ENCODE measurements at places on chromosomes 7 and 10. TPM values are rescaled to one million over a fixed set of nuclear protein-coding genes. Genes with fewer than 3 reads are reported as not detected.

DNA sequence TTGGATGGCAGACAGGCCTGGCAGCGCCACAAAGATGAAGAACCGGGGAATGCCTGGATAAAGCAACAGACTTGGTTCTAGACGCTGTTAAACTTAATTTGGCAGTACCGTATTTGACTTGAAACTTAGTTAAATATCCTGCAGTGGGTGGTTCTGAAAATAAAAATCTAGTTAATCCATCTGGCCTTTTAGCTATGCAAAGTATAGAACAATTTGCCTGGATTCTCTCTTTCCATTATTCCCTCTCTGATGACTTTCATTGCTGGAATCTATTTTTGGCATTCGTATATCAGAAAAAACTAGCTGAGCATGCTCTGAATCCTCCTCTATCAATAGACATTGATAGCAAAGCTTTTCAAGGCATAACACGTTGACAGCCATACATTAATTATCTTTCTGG lies 203.6 kb downstream of the MACC1 start:
- ATAC-seq = no peak

DNA sequence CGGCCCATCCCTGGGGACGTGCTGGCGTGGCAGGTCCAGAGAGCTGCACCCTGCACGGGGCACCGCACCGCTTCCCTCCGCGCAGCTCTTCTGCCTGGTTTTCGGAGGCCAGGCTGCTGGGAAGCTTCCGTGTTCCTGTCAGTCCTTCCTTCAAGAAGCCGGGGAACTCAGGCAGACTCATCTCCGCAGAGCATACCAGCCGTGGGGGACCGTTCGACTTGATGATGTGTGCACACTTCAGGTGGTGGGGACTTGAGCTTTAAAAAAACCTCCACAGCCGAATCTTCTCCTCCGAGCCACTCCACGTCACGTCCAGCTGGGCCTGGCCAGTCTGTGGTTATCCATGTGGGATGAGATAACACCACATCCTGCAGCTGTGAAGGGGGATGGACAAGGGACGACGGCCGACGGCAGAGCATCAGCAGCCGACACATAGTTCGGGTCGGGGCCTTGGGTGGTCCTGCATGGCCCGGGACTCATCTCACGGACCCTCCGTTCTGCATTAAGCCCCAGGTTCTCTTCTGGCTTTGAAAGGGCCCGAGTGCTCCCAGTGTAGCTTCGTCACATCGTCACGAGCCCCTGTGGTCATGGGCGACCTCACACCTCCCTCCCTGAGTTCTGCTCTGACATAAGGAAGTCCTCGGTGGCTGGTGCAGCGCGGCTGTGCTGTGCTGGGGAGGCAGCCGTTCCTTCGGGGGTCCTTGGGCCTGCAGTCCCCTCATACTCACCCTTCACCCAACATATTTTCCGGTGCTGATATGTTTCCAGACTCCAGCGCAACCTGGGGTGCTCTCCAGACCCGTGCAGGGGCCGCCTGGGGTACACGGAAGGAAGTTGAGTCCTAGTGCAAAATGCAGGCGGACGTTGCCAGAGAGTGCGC lies 4.5 kb upstream of the BHLHA15 start:
- no peak for ATAC-seq

GRCh38 chr10:77526868-77527617 lies 110.6 kb downstream of the KCNMA1 start:
- no peak for ATAC-seq

DNA sequence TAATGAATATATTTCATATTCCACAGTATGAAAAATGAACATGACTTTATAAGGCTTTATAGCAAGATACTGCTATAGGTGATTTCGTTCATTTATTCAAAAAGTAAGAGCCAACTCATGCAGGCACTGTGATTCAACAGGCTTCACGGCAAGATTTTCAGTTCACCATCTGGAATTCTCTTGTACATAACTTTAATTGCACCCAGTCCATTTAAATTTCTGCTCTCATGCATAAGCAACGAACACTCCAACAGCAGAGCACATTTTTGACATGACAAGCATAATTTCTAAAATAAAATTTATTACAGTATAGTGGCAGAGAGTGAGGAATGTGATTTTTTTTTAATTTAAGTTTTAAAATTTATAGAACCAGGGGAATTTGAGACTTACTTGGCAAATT lies 436.1 kb downstream of the PHTF2 start:
- ATAC-seq = no peak

FEZF1 gene
- not detected for total RNA-seq

DNA sequence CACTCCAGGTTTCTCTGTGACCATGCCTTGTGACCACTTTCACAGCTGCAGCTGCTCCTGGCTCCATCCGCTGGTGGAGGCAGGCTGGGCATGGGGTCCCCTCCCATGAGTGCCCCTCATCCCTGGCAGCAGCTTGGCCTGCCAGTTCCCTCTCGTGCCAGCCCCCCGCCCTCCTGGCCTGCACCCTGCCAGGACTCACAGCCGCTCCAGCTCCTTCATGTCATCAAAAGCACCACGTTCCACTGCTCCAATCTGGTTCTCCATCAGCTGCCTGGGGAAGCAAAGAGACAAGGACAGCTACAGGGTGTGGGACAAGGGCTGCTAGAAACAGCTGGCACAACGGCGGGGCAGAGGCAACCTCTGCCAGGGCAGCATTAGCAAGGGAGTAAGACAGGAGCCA lies 22.6 kb downstream of the SLIT1 start:
- no peak for ATAC-seq

DNA sequence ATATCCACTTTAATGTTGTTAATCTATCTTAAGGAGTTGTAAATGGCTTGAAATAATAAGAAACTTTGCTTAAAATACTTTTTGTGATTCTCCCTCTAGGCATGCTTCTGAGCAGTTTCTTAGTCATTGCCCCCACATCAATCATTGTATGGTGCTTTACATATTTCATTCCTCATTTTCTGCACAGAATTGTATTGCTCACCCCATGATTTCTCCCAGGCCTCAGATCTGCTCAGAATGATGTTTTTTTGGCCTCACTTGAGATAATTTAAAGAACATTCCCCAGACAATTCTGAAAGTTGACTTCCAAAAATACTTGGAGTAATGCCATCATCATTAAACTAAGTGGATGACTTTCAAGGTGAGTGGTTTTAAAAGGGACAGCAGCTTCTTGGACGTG lies 82.1 kb upstream of the PRPS1L1 start:
- no peak for ATAC-seq

NEURL1 gene
- 0.16 TPM for total RNA-seq

- no peak for ATAC-seq
These were observed 265.1 kb downstream of the LRMDA start for GRCh38 chr10:75696536-75696935.

- ATAC-seq = no peak
These were observed 1.5 kb upstream of the NOBOX start for GRCh38 chr7:144404946-144405345.

DNA sequence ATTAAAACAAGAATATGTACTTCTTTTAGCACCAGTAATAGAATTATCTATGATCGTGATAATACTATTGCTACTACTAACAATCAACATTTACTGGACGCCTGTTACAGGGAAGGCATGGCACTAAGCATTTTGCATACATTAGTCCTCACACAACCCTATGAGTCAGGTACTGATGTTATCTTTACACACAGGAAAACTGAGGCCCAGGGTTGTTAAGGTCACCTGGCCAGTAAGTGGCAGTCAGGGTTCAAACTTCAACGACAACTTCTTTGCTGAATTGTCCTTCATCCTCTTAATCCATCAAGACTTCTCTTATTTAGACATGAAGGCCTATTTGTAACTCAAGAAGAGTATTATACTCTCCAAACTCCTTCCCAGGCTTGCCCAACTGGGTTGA lies 41.9 kb upstream of the ACSL5 start:
- no peak for ATAC-seq

GRCh38 chr10:8616166-8616565 lies 561.7 kb downstream of the GATA3 start:
- ATAC-seq = peak; percentile 79

MOGAT3 gene
- total RNA-seq = not detected

DHTKD1 gene
- 21.7 TPM for total RNA-seq
